Thoracic aorta (tissue), 2 donors: ENCODE measurements at places on chromosomes 13 and 19. TPM values are rescaled to one million over a fixed set of nuclear protein-coding genes. Genes with fewer than 3 reads are reported as not detected.

PEAK3 gene
- 1.2 TPM for total RNA-seq

ZNF136 gene
- 27.7 TPM for total RNA-seq

ZNF836 gene
- total RNA-seq = 29.3 TPM

FFAR2 gene
- 0.92 TPM for total RNA-seq

CGB1 gene
- not detected for total RNA-seq
